ENCODE measurements at places on chromosomes 2 and 18.
A peak's percentile ranks its signal among the peaks of the same experiment; 100 is the strongest.

DNA sequence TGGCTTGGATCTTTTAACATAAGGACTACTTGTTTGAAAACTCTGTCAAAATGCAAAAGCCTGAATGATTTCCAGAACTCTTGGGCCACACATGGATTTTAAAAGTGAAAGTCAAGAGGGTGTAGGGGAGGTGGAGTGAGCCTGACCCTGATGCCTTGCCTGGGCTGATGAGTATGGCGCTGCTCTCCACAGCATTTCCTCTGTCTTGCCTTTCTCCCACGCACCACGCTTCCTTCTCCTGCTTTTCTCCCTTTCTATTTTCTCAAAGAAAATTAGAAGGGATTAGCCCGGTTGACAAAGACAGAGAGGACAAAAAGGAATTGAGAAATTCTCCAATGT is 207.0 kb upstream of the CCDC68 start:
- no peak for DNase-seq

DNA sequence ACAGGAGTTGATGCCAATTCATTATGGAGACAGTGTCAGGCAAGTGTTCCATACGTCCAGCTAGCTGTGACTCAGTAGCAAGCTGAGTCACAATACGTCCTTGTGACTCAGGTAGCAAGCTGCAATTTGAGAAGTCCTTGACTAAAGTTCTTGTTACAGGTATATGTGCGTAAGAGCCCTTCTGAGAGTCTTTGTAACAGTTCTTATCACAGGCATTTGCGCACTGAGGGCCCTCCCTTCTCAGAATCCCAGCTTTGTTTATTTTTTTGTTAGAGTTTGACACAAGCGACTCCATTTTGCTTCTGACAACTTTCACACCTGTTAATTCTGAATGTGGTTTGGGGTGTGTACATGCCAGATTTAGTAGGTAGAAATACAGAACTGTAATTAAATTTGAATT is 20.1 kb upstream of the ACMSD start:
- no peak for DNase-seq

GRCh38 chr18:2091937-2092336 is 479.4 kb downstream of the METTL4 start:
- no peak for DNase-seq

- DNase-seq, result peak; percentile 92
Measured at GRCh38 chr2:141055531-141055930, 1075.3 kb downstream of the LRP1B start.

GRCh38 chr2:85887566-85888019 is 1.2 kb downstream of the ST3GAL5 start:
- DNase-seq, result peak; percentile 65

- peak; percentile 7 for DNase-seq
Measured at GRCh38 chr2:46615986-46616485, 136.7 kb downstream of the TMEM247 start.

GRCh38 chr18:75530566-75531211 is 103.2 kb upstream of the SMIM21 start:
- DNase-seq, result peak; percentile 46

DNA sequence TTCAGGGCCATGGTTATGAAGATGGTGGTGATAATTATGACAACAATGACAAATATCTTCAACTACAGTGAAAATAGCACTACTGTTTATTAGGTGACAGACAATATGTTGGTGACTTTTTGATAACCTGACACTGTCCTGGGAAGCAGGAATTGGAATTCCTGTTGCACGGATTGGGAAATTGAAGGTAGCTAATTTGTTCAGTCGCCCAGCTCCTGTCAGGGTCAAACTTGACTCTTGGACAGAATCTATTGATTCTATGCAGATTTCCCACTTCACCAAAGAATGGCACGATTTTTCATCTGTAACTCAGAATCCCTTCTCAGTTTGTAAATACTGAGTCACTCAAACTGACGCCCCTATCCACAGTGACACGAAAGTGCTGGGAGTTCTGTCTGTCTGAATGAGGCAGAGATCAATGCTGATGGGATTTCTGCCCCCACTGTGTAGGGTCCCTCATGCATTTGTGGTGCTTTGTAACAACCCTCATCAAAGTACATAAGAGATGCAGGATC is 779.5 kb upstream of the ID2 start:
- DNase-seq, result no peak

GRCh38 chr2:118832071-118832790 is 15.2 kb downstream of the EN1 start:
- DNase-seq, result no peak

GRCh38 chr2:157433394-157433793 is 10.5 kb downstream of the CYTIP start:
- DNase-seq, result no peak

GRCh38 chr18:40006634-40007033 is 1948.4 kb upstream of the PIK3C3 start:
- no peak for DNase-seq

All from kidney capillary endothelial cell (primary cell).